ENCODE measurements at places on chromosomes 7 and 10.

GRCh38 chr7:20411372-20411771 is 80.7 kb downstream of the ITGB8 start:
- H3K27ac ChIP-seq, result no peak overlapping the region
- H3K27me3 ChIP-seq, result no peaks in the 10 kb centered on the region
- no peaks in the 10 kb centered on the region for H3K4me1 ChIP-seq
- no peak for DNase-seq
- H3K36me3 ChIP-seq, result no peaks in the 10 kb centered on the region

GRCh38 chr10:22580711-22581110 is 133.7 kb downstream of the PIP4K2A start:
- no peak overlapping the region for H3K4me3 ChIP-seq
- peaks cover 9% of the 10 kb centered on the region for H3K36me3 ChIP-seq
- H3K4me1 ChIP-seq, result peaks cover 30% of the 10 kb centered on the region
- no peak for DNase-seq

GRCh38 chr7:142939226-142939910 is at the start of gene LLCFC1:
LLCFC1 (plus strand) TSS chr7:142939484; CDS start chr7:142939622, 138 bp downstream.
- H3K36me3 ChIP-seq, result peaks cover 4% of the 10 kb centered on the region
- H3K4me3 ChIP-seq, result no peak within 1 kb of the TSS
- no peak for DNase-seq
- H3K27me3 ChIP-seq, result peaks cover 48% of the 10 kb centered on the region
- peaks cover 10% of the 10 kb centered on the region for H3K4me1 ChIP-seq
- H3K27ac ChIP-seq, result no peak within 1 kb of the TSS

DNA sequence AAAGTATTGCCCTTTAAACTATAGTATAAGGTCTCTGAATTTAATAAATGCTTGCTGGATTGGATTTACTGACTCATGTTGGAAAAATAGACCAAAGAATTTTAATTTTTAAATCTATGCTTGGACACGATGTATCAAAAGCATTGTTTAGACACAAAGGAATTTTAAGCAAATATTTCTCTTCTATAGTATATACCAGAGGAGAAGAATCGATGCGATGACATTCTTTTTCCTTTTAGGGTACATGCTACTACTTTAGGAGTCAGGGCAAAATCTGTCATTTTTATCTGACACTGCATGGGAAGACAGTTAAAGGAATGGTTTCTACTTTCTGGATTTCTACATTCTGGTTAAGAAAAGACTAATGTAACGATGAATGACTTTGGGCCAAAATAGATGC is 339.9 kb downstream of the BMPER start:
- H3K27ac ChIP-seq, result no peak overlapping the region
- no peaks in the 10 kb centered on the region for H3K27me3 ChIP-seq
- no peaks in the 10 kb centered on the region for H3K36me3 ChIP-seq
- no peak overlapping the region for H3K4me3 ChIP-seq

GRCh38 chr7:142913051-142913450 is 20.5 kb downstream of the TRPV5 start:
- peaks cover 7% of the 10 kb centered on the region for H3K36me3 ChIP-seq
- peaks cover 7% of the 10 kb centered on the region for H3K4me1 ChIP-seq
- H3K4me3 ChIP-seq, result no peak overlapping the region
- peaks cover 84% of the 10 kb centered on the region for H3K27me3 ChIP-seq
- no peak overlapping the region for H3K27ac ChIP-seq
- DNase-seq, result no peak

DNA sequence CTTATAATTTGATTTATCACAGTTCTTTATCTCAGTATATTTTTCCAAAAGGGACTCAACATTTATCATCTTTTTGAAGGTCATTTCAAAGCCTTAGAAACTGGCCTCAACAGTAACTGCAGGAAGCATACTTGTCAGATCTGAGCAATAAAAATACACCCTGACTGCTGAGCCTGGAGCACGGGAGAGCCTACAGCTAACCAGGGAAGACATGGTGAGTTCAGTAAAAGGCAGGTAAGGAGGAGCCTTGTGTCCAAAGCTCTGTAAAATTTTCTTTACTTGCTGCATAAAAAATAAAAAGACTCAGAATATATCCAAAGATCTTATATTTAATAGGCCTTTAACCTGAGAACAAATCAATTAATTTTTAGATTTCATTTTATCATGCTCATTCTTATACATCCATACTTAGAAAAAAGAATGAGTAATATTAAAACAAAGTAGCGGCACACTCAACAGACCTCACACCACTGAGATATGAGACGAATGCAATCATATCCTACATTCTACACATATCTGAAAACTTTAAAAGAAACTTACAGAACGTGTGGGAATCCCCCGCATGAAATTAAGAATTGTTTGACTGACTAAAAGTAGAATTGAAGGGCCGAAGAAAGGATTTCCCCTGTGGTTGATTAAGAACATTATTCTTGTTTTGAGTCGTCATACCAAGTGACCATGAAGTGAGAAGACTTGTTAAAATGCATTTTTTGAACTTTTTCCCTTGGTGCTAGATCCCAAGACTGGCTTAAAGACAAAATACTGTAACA is 296.4 kb upstream of the MKLN1 start:
- peaks cover 73% of the 10 kb centered on the region for H3K4me1 ChIP-seq
- peak overlapping the region; percentile 89 for H3K4me3 ChIP-seq
- DNase-seq, result no peak
- no peaks in the 10 kb centered on the region for H3K27me3 ChIP-seq
- H3K27ac ChIP-seq, result peak overlapping the region; percentile 97
- H3K36me3 ChIP-seq, result peaks cover 8% of the 10 kb centered on the region

DNA sequence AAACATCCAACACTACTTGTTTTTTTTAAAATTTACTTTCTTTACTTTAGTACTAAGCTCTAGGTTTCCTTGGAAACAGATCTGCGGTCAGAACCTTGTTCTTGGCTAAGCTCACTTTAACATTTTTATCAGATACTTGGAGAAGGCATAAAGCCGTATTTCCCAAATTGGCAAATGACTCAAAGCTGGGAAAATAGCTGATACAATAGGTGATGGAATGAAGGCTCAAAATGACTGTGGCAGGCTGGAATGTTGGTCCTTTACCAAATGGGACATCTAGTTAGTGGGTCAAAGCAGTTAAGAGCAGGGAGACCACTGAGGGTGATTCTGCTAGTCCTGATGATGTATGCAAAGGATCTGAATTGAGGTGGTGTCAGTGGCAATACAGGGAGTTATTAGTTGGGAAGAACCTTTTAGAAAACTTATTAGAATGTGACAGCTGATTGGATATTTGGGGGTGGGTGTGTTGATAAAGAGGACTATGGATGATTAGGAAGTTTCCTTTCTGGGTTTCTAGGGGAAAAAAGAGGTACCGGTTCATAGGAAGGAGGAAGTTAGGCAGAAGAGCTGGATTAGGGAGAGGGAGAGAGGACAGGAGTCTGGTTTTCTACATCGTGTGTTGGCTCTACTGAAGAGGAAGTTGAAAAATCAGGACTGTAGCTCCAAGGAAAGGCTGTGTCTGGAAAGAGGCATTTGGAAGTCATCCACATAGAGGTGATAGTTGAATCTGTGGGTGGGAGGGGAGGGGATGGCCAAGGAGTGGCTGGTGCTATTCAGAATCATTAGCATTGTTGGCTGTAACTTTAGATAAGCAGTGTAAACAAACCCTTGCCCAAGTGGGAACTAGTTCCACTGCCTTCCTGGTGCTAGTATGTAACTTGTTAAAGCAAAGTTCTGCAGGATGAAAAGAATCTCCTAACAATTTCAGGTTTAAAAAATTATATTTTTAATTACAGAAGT is 13.1 kb downstream of the PLCE1 start:
- no peak overlapping the region for H3K27ac ChIP-seq
- no peaks in the 10 kb centered on the region for H3K4me1 ChIP-seq
- no peaks in the 10 kb centered on the region for H3K36me3 ChIP-seq
- peaks cover 42% of the 10 kb centered on the region for H3K27me3 ChIP-seq
- no peak overlapping the region for H3K4me3 ChIP-seq

DNA sequence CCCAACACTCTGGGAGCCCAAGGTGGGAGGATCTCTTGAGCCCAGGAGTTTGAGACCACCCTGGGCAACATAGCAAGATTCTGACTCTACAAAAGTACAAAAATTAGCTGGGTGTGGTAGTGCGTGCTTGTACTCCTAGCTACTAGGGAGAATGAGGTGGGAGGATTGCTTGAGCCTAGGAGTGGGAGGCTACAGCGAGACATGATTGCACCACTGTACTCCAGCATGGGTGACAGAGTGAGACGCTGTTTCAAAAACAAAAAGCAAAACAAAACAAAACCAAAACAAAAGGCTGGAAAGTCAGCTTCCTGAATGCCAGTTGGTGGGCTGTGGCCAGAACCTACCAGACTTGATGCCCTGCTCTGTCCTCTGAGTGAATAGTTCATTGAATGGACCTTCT is 242.8 kb downstream of the PHTF2 start:
- no peak overlapping the region for H3K27ac ChIP-seq
- H3K36me3 ChIP-seq, result no peaks in the 10 kb centered on the region
- no peak for DNase-seq

DNA sequence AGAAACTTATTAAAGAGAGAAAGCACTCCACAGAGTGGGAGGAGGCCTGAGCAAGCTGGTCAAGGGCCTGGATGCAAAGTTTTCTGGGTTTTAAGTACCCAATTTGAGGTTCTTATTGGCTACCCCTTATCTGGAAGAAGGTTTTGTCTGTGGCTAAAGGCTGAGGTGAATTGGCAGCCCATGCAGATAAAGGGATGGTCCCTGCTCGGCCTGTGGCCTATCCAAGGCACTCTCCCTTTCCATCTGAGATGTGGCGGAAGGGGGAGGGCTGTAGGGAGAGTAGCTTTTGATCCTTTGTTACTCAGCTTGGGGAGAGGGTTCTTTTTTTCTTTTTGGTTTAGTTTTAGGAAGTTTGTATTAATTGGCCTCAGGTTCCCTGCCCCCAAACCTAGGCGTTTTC is 465.1 kb downstream of the ATRNL1 start:
- no peak overlapping the region for H3K27ac ChIP-seq
- H3K4me1 ChIP-seq, result no peaks in the 10 kb centered on the region
- DNase-seq, result no peak
- H3K27me3 ChIP-seq, result no peaks in the 10 kb centered on the region
- no peaks in the 10 kb centered on the region for H3K36me3 ChIP-seq

DNA sequence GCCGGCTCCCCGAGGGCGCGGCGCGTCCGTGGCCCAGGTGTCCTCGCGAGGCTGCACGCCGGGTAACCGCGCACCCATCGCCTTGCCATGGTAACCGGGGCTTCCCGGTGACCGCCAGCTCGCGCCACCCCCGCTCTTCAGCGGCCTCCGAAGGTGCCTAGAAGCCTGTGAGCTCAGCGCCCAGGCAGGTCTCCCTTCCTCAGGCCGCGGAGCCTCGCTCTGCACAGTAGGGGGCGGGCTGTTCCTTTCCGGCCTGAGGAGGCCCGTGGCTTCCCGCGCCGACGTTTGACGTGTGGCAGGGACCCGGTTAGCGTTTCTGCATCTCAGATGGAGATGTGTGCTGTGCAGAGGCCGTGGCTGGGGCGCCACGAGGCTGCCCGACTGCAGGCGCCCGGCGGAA is 117.1 kb downstream of the DYNC2I1 start:
- H3K36me3 ChIP-seq, result peaks cover 2% of the 10 kb centered on the region
- DNase-seq, result peak; percentile 25
- H3K27me3 ChIP-seq, result no peaks in the 10 kb centered on the region
- peaks cover 13% of the 10 kb centered on the region for H3K4me1 ChIP-seq
- H3K4me3 ChIP-seq, result no peak overlapping the region

GRCh38 chr7:68041554-68041953 is 1044.9 kb downstream of the TYW1 start:
- H3K27me3 ChIP-seq, result no peaks in the 10 kb centered on the region
- DNase-seq, result no peak
- H3K4me3 ChIP-seq, result no peak overlapping the region
- no peaks in the 10 kb centered on the region for H3K4me1 ChIP-seq
- no peak overlapping the region for H3K27ac ChIP-seq

DNA sequence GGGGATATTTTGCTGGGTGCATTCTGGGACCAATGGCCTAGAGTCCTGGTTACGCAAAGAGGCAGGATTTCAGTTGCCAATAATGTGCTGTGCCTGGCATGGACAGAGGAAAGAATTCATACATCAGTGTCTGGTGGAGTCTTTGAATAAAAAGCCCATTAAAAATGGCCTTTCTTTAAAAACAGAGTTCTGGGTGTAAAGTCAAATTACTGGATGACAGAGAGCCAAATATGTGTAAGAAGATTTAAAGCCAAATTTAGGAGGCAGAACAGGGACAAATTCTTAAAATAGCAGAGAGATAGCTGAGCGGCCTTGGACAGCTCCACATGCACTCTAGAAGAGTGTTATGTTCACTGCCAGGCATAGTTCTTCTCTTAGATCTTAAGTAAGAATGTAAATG is 60.8 kb upstream of the MEOX2 start:
- no peak overlapping the region for H3K4me3 ChIP-seq
- H3K27me3 ChIP-seq, result no peaks in the 10 kb centered on the region
- no peak for DNase-seq
- H3K36me3 ChIP-seq, result no peaks in the 10 kb centered on the region
- H3K4me1 ChIP-seq, result no peaks in the 10 kb centered on the region

- no peak overlapping the region for H3K27ac ChIP-seq
- H3K36me3 ChIP-seq, result peaks cover 2% of the 10 kb centered on the region
- H3K4me1 ChIP-seq, result peaks cover 3% of the 10 kb centered on the region
- H3K4me3 ChIP-seq, result no peak overlapping the region
- no peak for DNase-seq
Observed at GRCh38 chr7:6359021-6359420, 86.6 kb upstream of the CYTH3 start.

GRCh38 chr7:54581511-54581910 is 39.3 kb downstream of the VSTM2A start:
- no peaks in the 10 kb centered on the region for H3K27me3 ChIP-seq
- no peak for DNase-seq
- H3K4me1 ChIP-seq, result no peaks in the 10 kb centered on the region
- no peak overlapping the region for H3K4me3 ChIP-seq

DNA sequence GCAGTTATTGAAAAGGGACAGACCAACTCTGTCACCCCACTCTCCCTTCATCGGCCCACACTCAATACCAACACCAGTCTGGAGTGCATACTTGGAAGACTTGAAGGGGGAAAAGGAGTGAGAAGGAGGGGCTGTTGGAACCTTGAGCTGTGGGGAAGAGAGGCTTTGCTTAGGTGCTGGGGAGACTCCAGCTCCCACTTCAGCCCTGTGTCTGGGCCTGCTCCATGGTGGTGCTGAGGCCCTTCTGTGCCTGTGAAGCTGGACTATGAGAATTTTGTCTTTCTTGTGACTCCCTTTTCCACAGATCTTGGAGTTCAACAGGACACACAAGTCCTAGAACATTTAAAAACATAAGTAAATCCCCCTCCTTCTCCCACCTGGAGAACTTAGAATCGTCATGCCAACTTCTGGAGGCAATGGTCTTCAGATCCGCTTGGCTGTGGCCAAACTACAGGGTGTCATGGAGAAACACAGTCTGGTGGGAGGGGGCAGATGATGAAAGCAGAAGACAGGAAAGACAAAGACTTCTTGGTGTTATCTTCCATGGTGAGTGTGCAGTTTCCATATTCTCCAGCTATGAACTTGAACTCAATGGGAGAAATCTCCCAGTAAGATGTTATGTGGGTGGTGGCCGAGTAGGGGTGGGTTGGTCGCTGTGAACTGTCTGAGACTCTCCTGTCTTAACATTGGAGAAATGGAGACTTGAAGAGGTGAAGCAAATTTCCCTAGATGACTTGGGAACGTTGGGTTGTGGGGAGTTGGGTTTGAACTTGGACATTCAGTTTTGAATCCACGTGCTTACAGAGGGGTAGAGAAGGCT is 18.4 kb upstream of the GIMAP8 start:
- H3K36me3 ChIP-seq, result no peaks in the 10 kb centered on the region
- H3K27ac ChIP-seq, result no peak overlapping the region
- no peak for DNase-seq
- no peak overlapping the region for H3K4me3 ChIP-seq
- peaks cover 5% of the 10 kb centered on the region for H3K4me1 ChIP-seq

Measured in T-helper 17 cell (primary cell).